ENCODE measurements at places on chromosomes 4 and X.

GRCh38 chr4:41874398-41874797 is 60.8 kb upstream of the TMEM33 start:
- no peak for DNase-seq

GRCh38 chr4:100261346-100261745 is 71.1 kb upstream of the DDIT4L start:
- no peak for DNase-seq

DNA sequence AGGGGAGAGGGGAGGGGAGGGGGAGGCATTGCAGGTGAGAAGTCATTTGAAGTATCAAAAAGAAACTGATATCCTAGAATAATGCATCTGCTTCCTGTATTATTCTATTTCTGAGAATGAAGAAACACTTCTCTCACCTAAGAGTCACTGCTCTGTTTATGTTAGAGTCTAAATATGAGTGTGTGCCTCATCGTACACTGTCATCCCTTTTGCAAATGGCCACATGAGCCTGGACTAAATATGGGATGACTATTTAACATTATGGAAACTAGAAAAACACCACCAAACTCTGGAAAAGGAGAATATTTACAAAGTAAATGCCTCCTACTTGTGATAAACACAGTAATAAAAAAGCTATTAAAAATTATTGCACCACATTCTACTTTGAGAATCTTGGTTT is 146.4 kb upstream of the NOCT start:
- no peak for DNase-seq

GRCh38 chr4:160299608-160300007 is 1196.7 kb downstream of the RAPGEF2 start:
- DNase-seq = no peak

DNA sequence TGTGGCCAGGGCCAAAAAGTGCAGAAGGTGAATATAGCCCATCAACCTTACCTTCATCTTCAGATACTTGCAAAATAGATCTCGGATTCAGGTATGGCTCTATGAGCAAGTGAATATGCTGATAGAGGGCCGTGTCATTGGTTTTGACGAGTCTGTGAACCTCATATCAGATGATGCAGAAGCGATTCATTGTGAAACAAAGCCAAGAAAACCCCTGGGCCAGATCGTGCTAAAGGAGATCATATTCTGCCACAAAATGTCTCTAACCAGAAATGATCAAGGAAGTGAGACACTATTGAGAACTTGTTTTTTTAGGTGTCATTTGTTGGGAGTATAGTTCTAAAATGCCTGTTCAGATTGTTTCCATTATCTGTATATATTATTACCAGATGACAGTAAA is 48.3 kb downstream of the PDK3 start:
- no peak for DNase-seq

DNA sequence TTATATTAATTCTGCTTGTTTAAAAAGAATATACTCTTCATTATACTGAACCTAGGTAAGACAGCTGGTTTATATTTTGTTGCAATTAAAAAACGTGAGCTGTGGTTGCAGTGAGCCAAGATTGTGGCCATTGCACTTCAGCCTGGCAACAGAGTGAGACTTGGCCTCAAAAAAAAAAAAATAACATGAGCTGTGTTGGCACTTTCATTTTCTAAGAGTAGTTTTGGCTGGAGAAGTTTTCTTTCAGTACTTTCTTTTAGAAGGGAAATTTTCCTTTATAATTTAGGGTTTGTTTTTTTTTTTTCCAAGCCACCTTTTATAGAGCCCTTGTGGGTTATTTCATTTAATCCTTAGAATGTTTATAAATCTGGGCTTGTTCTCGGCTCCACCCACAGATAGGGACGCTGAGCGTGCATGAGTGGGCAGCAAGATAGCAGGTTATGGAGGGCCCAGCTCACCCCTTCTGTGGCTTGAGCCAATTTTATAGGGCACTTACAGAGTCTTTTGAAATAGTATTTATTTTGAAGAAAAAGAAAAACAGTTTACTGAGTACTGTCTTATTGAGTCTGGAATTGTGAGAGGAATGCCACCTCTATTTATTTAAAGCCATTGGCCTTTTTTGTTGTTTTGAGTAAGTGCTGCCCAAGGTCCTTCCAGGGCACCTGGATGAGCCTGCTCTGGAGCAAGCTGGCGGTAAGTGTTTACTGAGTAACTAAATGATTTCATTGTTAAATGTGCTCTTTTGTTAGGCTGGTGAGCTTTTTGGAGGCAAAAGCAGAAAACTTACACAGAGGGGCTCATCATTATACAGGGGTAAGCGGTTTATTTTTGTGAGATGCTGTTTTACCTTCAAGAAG is 60.9 kb downstream of the HTT start:
- DNase-seq = no peak

DNA sequence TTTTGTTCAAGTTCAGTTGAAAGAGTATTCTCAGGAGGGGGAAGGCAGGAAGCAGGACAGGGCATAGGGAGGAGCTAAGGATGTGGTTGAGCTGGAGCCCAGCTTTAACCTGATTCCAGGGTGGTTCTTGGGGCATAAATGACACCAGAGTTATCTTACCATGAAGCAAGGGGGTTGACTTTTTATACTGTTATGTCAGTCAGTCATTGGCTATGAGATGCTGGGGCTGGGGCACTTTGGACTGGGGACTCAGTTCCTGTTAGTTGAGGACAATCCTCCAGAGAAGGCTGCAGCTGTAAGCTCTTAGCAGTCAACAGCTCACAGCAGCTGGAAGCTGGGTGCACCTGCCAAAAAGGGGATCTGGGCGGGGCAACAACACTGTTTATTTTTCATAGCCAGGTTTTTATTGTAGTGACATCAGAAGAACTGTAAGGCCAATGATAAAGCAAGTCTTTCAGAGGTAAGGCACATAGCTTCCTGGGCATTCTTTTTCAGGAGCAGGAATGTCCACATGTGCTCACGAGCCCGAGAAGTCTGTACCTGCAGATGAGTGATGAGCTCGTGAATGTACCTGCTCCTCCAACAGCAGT is 78.5 kb downstream of the MID1IP1 start:
- no peak for DNase-seq

GRCh38 chr4:145954924-145955339 is 16.3 kb upstream of the ZNF827 start:
- DNase-seq = no peak

Measured in cerebellar cortex (tissue), 1 donor.